ENCODE measurements at places on chromosomes 1 and 21.

GRCh38 chr21:31124010-31124409 lies 85.7 kb upstream of the KRTAP19-8 start:
- DNase-seq, result no peak

GRCh38 chr1:2152954-2153353 lies 41.6 kb downstream of the FAAP20 start:
- no peak for DNase-seq

DNA sequence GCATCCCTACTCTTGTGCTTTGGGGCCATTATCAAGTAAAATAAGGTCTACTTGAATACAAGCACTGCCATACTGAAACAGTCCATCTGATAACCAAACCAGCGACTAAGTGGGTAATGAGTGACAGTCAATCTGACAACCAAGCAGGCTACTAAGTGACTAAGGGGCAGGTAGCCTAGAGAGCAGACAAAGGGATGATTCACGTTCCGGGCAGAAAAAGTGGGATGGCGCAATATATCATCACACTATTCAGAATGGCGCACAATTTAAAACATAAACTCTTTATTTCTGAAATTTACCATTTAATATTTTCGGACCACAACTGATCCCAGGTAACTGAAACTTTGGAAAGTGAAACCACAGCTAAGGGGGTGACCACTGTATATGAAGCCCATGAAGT lies 17.7 kb downstream of the NGF start:
- no peak for DNase-seq

DNA sequence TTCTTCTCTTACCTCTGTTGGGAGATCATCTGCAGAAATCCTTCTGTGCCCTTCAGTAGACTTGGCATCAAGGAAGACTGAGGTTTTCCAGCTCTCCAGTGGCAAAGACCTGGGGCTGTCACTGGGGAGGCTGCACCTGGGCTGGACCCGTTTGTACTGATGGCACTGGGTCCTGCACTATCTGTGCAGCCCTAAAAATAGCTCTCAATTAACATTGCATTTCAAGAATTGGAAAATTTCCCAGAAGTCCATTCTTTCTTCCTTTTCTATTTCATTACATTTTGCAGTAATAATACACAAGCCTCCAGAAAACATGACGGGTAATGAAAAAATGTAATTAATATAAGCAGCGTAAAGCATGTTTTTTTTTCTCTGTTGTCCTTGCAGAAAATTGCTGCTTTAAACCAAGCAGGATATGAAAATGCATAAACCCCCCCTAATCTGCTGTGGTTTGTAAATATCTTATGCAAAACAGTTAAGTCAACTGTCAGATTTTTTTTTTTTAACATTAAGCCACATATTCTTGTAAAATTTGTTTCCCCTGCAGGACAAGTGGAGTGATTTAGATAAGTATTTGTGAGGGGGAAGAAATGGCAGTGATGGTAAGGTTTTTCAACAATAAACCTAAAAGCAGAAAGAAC lies 64.9 kb downstream of the LMO4 start:
- DNase-seq, result no peak

- no peak for DNase-seq
Measured at GRCh38 chr21:45709173-45709572, 65.6 kb downstream of the PCBP3 start.

DNA sequence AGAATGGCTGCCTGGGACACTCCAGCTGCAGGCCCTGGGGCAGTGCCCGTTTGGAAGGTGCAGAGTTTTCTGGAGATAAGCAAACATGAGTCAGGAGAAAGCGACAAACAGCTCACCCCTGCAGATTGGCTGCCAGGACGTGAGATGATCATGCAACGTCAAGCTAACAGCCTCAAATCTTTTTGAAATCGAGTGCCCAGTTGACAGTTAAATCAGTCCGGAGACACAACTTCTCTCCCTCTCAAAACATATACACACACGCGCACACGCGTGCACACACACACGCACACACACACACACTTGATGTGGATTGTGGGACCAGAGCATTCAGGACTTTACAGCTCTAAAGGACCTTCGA lies 49.4 kb downstream of the TENT5C start:
- DNase-seq, result no peak
